ENCODE measurements at places on chromosomes 4 and X.

- no peak for DNase-seq
Observed at GRCh38 chrX:147710301-147710700, 201.4 kb upstream of the FMR1 start.

- DNase-seq, result no peak
Observed at GRCh38 chr4:17068891-17069290, 170.4 kb upstream of the LDB2 start.

- DNase-seq, result no peak
Observed at GRCh38 chr4:53942712-53943111, 121.7 kb downstream of the CHIC2 start.

DNA sequence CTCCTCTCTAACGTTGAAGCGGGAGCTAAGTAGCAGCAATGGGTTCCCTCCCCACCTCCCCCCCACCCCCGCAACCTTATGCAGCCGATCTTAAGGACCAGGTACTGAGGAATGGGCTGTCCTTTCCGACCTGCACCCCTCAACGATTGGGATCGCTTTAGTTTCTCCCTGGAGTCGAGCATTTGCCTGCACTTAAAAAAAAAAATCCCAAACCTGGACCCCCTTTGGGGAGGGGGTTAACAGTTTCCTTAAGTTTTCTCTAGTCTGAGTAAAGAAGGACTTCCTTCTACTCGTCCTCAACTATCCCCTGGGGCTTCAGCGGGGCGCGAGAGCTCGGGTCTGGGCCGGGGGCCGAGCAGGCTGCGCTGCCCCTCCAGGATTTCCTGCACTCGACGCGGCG, 25.7 kb upstream of the BCORL1 start:
- no peak for DNase-seq

All from cortex of kidney (tissue), 1 donor.